ENCODE measurements at places on chromosomes 12 and 14.

DNA sequence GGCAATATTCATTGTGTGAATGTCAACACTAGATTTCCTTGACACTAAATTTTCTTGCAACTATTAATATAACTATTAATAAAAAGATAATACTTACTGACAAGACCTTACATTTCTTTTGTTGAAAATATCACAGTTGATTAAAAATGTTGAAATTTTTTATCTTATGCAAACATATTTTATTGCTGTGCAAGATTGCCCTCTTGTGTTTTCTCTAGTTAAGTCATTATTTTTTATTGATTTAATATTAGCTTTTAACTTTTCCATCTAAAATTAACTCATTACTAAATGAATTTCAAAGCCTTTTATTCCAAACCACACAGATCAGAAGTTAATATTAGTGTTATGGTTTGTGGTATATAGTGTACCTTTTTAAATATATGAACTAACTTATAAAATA is 11.7 kb upstream of the NAA30 start:
- DNase-seq, result no peak

DNA sequence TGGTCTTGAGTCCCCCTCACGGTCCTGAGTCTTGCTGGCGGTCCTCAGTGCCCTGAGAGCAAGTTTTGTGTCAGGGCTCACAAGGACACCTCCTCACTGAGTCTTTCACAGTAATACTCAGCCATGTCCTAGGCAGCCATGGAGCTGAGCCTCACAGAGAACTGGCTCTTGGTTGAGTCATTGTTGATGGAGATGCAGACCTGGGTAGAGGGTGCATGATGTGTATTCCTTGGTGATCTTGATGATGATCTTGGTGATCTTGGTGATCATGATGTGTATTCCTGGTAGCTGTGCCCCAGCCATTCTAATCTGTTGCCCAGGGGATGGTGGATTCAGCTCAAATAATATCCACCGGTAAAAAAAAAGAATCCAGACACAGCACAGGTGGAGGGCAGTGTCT is 495.4 kb downstream of the TMEM121 start:
- DNase-seq, result no peak

DNA sequence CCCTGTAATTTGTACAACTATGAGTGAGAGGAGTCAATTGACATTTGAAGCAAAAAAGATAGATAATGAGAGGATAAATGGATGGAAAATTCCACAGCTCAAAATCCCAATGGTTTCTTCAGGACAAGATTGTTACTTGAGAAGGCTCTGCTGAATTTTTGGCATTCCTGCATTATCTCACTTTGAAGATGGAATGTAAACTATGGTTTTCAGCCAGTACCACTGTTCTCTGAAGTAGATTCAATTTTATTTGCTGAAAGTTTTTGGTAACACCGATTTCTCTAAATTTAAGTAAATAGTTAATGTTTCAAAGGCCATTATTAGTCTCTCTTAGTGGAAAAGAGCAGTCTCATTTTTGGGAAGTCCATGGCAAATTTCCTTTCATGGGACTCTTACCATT is 121.9 kb upstream of the SLC38A2 start:
- no peak for DNase-seq

- no peak for DNase-seq
Observed at GRCh38 chr12:28057856-28058615, 85.5 kb upstream of the PTHLH start.

DNA sequence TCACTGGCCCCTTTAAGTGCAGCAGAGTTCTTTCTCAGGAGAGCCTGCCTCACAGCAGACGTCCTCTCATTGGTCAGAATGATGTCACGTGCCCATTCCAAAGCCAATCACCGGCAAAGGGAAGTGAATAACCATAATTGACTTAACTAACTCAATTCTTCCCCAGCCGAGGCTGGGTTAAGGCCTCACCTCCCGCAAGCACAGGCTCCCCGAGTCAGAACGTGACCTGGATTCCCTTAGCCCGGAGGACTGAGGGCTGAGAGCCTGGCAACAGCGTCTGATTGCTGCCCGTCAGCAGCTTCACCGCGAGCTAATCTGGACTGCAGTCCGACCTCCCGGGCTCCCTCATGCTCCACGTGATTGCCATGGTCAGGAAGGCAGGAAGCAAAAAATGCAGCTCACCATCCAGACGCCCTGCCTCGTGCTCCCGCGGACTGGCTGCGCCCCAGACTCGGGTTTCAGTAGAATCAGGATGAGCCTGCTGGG is 92.1 kb upstream of the FZD10 start:
- DNase-seq, result no peak

DNA sequence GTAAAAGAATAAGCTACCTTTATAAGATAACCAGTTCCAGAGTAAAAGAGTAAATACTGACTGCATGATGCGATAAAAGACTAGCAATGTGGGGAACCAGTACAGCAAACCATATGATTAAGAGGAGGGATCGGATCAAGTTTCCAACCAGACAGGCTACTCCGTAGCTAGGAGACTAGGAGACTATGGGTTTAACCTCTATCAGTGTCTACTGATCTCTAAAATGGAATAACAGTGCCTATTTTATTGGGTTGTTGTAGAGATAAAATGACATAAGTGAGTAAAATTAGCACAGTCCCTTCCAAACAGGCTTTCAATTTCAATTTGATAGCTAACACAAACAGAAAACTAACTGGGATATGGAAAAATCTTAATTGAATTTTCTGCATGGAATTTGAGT is 76.0 kb downstream of the PAWR start:
- no peak for DNase-seq

GRCh38 chr12:16634786-16635185 is 28.8 kb upstream of the LMO3 start:
- DNase-seq, result no peak

DNA sequence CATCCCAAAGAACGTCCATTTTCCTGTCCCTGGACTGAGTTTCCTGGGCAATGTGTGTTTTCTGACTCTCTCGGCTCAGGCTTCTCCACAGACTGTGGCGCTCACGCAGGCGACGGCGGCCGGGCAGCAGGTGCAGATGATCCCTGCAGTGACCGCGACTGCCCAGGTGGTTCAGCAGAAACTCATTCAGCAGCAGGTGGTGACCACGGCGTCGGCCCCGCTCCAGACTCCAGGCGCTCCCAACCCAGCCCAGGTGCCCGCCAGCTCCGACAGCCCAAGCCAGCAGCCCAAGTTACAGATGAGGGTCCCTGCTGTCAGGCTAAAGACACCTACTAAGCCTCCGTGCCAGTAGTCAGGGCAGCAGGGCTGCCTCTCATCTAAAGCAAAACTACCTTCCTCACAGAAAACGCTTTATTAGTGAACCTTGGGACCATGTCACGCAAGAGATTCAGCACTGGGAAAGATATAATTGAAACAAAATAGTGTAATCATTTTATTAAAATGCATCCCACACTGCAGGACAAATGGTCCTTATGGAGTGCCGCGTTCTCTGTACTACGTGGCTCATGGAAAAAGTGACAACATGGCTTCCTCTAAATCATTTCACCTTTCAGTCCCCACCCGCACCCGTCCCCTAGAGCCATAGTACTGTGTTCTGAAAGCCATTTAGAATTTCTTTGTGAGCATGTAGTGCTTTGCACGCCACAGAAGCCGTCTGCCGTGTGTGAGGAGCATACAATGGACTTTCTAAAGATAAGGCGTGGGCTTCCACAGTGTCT is 66.6 kb downstream of the DDX51 start:
- no peak for DNase-seq

- DNase-seq, result no peak
Observed at GRCh38 chr14:91402771-91403600, 14.6 kb downstream of the CCDC88C start.

DNA sequence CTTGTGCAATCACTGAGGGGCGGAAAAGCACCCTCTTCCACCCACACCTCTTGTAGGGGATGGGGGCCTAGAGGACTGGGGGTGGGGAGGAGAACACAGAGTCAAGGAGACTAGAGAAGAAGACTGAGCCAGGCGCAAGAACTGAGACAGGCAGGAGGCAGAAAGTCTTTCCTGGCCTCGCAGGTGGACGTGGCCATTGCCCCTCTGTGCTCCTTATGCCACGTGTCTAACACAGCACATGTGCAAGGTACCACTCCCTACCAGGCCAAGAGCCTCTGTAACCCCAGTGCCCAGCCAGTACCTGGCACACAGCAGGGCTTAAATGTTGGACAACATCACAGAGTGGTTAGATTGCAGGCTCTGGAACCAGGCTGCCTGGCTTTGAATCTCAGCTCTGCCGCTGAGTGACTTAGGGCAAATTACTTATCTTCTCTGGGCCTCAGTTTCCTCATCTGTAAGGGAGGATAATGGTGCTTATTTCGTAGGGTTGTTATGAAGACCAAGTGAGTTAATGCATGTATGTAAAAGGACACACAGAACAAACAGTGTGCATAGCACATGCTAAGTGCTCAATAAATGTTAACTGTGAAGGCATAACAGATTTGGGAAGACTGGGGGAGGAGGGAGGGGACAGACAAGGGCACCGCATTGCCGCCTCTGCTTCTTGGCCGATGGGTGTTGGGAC is 1.4 kb upstream of the TAMALIN start:
- no peak for DNase-seq

DNA sequence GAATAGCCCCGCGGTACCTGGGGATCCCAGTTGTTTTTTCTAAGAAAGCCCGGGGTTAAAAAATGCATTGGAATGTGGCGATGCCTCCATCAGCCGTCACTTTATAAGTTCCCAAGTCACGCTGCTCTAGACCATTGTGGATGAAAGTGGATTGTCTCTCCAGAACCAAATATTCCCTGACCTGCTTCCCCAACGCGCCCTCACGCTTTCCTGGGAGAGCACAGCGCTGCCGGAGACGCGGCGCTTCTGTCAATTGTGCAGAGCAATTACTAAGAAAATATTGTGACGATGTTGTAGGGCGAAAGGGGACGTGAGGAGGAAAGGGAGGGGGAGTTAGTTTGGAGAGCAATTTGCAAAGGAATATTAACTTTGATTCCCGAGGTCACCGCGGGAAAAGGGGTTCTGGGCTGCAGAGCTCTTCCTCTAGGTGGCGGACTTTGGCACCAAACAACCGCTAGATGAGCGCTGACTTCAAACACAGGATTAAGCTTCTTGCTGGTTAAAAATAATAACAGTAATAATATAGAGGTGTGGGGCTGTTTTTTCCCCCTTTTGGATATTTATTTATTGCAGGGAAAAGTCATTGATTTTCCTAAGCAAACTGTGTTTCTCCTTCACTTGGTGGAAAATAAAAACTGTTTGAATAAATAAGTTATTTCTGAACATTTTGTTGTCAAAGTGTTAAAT is 9.6 kb upstream of the FOXG1 start:
- DNase-seq, result no peak

Data from stimulated activated CD4-positive, alpha-beta T cell treated with anti-CD3 and anti-CD28 coated beads, Interleukin-4, amount 100 ng/mL, for 1 hour (primary cell).